ENCODE measurements at places on chromosomes 12 and 14.

GRCh38 chr12:6850796-6851152 lies 312 bp downstream of the CDCA3 start:
- H3K4me1 ChIP-seq, result peaks cover 32% of the 10 kb centered on the region
- peak overlapping the region; percentile 89 for H3K4me3 ChIP-seq

- no peaks in the 10 kb centered on the region for H3K4me1 ChIP-seq
- no peak overlapping the region for H3K27ac ChIP-seq
- no peaks in the 10 kb centered on the region for H3K27me3 ChIP-seq
- H3K36me3 ChIP-seq, result peaks cover 5% of the 10 kb centered on the region
- no peak overlapping the region for H3K4me3 ChIP-seq
Observed at GRCh38 chr12:15932327-15932726, 21.2 kb downstream of the DERA start.

DNA sequence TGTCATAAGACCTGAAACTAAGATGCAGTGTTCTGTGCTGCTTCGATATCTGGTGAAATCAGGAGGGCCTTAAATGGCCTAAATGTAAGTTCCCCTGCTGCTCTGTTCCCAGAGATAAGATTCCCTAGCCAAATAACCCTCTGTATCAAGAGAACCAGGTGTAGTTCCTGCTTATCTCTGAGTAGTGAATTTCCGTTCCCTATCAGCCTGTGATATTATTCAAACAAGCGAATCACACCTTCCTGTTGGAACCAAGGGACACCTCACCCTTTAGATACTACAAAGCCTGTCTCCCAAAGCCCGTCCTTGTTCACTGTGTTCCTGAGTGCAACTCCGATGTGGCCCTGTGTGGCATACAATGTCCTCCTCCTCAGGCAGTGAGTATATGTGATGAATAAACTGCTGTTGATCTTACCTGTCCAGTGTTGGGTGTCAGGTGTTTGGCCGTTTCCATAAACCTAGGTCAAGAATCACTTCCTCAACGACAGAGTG lies 52.2 kb upstream of the COCH start:
- no peaks in the 10 kb centered on the region for H3K4me1 ChIP-seq
- no peak overlapping the region for H3K27ac ChIP-seq
- H3K27me3 ChIP-seq, result no peaks in the 10 kb centered on the region
- DNase-seq, result peak; percentile 20
- no peaks in the 10 kb centered on the region for H3K36me3 ChIP-seq

GRCh38 chr14:32407130-32407529 lies 78.0 kb downstream of the AKAP6 start:
- DNase-seq, result no peak
- H3K36me3 ChIP-seq, result no peaks in the 10 kb centered on the region
- H3K4me3 ChIP-seq, result no peak overlapping the region

DNA sequence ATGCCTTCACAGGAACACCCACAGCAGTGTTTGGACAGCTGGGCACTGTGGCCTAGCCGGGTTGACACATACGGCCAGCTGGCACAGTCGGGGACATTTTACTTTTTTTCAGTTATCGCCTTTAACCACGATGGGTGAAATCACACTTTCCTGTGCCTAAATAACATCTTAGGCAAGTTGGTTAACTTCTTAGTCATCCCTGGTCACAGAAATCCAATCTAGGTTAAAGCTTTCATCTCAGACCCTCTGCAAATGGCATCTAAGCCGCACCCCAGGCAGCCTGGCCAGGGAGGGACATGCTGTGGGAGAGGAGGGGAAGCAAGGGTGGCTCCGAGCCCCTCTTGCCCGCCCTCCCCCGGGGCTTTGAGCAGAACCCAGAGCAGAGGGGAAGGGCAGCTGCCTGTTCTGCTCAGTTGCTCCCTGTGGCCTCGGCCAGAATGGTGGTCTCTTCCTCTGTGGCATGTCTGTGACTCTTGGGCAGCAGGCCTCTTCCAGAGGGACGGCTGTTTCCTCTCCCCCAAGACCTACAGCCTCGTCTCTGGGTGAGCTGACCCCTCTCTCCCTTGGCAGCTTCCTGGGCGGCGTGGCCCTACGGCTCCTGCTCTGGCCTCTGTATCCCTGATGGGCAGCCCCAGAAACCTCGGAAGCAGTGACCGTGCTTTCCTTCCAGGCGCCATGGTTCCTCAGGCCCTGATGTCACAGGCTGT lies 85.4 kb upstream of the DYNC1H1 start:
- peaks cover 40% of the 10 kb centered on the region for H3K36me3 ChIP-seq
- H3K4me1 ChIP-seq, result peaks cover 3% of the 10 kb centered on the region
- no peak overlapping the region for H3K27ac ChIP-seq
- H3K27me3 ChIP-seq, result no peaks in the 10 kb centered on the region

- no peak overlapping the region for H3K27ac ChIP-seq
- H3K4me3 ChIP-seq, result no peak overlapping the region
- no peaks in the 10 kb centered on the region for H3K27me3 ChIP-seq
- no peak for DNase-seq
- no peaks in the 10 kb centered on the region for H3K4me1 ChIP-seq
Observed at GRCh38 chr12:26058818-26059217, 66.0 kb downstream of the BHLHE41 start.

- H3K4me1 ChIP-seq, result no peaks in the 10 kb centered on the region
- no peaks in the 10 kb centered on the region for H3K27me3 ChIP-seq
- no peak overlapping the region for H3K27ac ChIP-seq
- DNase-seq, result no peak
Observed at GRCh38 chr14:59657769-59658168, 81.2 kb upstream of the CCDC175 start.

- no peak for DNase-seq
- H3K4me1 ChIP-seq, result peaks cover 28% of the 10 kb centered on the region
- no peaks in the 10 kb centered on the region for H3K27me3 ChIP-seq
- H3K27ac ChIP-seq, result no peak overlapping the region
Observed at GRCh38 chr14:70726651-70727375, 82.5 kb downstream of the MAP3K9 start.

GRCh38 chr12:98823012-98823411 lies 177.9 kb downstream of the APAF1 start:
- no peak overlapping the region for H3K4me3 ChIP-seq
- DNase-seq, result no peak
- no peaks in the 10 kb centered on the region for H3K36me3 ChIP-seq
- H3K27ac ChIP-seq, result no peak overlapping the region
- no peaks in the 10 kb centered on the region for H3K4me1 ChIP-seq

GRCh38 chr12:112823582-112824149 lies 32.1 kb downstream of the RPH3A start:
- no peaks in the 10 kb centered on the region for H3K4me1 ChIP-seq
- no peaks in the 10 kb centered on the region for H3K36me3 ChIP-seq
- no peak overlapping the region for H3K27ac ChIP-seq
- no peak overlapping the region for H3K4me3 ChIP-seq
- peaks cover 14% of the 10 kb centered on the region for H3K27me3 ChIP-seq

- no peaks in the 10 kb centered on the region for H3K27me3 ChIP-seq
- H3K36me3 ChIP-seq, result no peaks in the 10 kb centered on the region
- peaks cover 26% of the 10 kb centered on the region for H3K4me1 ChIP-seq
- no peak for DNase-seq
- no peak overlapping the region for H3K4me3 ChIP-seq
- no peak overlapping the region for H3K27ac ChIP-seq
Observed at GRCh38 chr14:24956104-24956503, 93.8 kb downstream of the STXBP6 start.

All from large intestine (tissue), 12 donors.